NCI-H1417 (cell line): ENCODE measurements at places on chromosomes 1 and 21.

DNA sequence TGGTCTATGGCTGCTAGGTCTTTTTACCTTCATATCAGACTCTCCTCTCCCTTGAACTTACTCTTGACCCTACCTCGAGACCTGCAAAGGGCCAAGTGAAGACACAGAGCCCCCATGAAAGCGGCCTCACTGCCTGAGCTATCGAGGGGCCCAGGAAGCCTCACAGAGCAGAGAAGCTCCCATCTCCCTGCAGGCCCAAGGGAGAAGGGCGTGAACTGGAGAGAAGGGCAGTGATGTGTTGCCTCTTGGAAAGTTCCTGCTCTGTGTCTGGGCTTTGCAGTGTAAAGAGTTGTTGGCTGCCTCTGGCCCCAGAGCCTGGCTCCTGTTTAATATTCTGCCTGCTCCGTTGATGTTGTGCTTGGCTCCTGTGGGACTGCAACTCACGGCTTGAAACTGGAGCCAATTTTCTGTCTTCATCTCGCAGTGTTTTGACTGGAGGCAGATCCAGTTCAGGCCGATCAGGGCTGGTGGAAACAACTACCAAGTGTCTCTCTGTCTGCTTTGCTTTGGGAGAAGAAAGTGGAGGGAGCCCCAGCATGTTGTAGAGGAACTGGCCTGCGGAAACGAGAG is 4.3 kb downstream of the SERTAD4 start:
- no peak for DNase-seq

DNA sequence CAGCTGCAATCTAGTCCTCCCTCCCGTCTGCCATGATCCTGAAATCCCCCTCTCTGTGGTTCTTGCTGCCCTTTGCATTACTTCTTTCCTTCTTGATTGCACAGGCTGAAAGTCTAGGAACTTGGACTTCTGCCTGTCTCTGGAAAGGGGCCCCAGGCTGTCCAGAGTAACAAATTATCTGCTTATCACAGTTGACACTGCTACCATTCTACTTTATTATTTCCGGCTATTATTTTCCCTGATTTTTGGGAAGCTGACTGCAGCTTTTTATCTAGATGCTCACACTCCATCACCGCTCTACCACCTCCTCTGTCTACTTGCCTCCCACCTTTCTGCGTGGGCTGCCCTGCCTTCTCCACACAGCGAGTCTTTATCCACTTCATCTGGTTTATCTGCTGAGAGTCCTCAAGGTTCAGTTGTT is 202.1 kb upstream of the PLXNA2 start:
- no peak for DNase-seq

GRCh38 chr1:14678011-14678638 is 79.6 kb downstream of the KAZN start:
- DNase-seq: no peak

- no peak for DNase-seq
Observed at GRCh38 chr1:203934651-203935050, 73.3 kb downstream of the SNRPE start.

- no peak for DNase-seq
Observed at GRCh38 chr1:90318431-90318830, 323.5 kb downstream of the ZNF326 start.

GRCh38 chr1:65948609-65949229 is 156.0 kb downstream of the PDE4B start:
- peak; percentile 46 for DNase-seq

DNA sequence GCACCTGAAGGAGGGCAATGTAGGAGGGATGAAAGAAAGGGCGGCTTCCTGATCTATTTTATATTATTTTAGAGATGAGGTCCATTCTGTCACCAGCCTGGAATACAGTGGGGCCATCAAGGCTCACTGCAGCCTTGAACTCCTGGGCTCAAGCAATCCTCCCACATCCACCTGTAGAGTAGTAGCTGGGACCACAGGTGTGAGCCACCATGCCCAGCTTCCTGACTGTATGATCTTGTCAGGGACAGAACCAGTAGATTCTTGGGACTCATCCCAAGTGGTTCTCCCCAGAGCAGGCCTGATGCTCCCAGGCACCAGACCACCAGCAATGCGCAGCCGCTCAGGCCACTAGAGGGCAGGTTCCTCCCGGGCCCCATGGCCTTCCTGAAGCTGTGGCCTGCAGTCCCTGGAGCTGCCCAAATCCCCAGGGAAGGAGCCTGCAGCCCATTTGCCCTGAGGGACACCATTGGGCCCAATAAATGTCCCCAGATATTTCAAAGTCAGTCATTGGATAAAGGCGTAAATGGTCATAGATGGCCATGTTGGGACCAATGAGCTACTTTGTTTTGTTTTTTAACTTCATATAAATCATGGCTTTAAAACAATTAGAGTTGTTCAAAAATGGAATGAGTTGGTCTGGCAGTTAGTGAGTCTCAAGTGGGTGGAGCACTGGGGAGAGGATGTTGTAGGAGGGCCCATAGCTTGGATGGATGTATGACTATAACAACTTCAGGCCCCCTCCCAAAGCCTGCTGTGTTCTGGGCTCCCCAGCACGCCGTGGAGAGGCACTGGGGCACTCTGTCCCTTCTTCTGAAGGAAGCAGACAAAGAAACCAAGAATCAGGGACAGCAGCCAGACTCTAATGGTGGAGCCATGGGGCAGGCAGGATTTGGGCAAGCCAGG is 44.7 kb upstream of the GOLT1A start:
- DNase-seq: peak; percentile 51

DNA sequence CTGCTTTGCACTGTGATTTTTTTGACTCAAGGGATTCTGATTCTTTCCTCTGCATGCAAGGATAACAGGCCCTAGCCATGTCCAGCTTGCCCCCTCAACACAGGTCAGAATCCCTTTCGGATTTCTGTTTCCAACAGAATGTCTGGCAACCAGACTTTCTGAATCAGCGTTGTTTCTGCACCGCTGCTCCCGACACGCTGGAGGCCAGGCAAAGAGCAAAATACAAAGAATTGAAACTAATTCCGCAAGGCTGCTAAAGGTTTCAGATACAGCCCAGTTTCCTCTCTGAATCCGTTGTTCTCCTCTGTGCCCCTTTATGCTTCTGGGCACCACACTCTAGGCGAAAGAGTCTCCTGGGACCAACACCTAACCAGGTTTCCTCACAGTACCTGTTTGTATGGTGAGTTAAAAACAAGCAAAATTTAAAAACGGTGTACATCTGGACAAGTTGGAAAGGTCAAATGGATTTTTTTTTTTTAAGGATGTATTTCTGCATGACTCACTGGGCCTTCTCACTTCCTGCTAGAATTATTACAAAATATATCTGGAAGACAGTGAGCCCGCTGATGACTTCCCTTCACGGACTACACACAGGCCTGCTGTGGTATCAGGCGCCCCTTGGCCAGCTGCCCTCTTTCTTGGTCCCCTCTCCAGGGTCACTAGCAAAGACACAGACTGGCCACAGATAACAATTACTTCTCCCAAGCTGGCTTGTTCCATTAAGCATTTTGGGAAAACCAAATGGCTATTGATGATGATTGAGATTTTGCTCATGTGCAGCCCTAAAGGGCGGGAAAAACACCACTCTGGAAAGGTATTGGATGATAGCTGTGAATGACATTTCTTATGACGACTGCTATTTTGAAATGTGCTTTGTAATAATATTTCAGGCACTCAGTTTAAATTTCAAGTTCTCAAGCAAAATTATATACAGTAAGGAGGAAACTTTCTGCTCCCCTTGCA is 118.3 kb downstream of the TGFB2 start:
- DNase-seq: no peak

GRCh38 chr1:17757426-17757825 is 2.3 kb downstream of the ACTL8 start:
- DNase-seq: no peak

DNA sequence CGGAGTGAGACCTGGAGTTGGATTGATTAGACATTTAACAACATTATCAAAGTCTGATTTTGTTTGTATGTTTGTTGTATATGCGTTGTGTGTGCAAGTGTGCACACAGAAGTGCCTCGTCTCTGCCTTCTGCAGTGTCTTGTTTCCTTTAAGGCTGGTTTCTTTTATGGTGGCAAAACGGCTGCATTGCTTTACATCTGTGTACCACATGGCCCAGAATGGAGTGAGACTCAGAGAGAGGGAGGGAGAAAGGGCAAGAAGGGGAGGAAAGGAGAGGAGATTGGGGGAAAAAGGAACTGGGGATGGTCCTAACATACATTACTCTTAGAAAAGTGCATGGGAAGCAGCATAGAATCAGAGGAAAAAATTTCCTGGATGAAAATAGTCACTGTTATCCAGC is 99.7 kb upstream of the WLS start:
- DNase-seq: no peak
